ENCODE measurements at places on chromosomes 6 and 20.

DNA sequence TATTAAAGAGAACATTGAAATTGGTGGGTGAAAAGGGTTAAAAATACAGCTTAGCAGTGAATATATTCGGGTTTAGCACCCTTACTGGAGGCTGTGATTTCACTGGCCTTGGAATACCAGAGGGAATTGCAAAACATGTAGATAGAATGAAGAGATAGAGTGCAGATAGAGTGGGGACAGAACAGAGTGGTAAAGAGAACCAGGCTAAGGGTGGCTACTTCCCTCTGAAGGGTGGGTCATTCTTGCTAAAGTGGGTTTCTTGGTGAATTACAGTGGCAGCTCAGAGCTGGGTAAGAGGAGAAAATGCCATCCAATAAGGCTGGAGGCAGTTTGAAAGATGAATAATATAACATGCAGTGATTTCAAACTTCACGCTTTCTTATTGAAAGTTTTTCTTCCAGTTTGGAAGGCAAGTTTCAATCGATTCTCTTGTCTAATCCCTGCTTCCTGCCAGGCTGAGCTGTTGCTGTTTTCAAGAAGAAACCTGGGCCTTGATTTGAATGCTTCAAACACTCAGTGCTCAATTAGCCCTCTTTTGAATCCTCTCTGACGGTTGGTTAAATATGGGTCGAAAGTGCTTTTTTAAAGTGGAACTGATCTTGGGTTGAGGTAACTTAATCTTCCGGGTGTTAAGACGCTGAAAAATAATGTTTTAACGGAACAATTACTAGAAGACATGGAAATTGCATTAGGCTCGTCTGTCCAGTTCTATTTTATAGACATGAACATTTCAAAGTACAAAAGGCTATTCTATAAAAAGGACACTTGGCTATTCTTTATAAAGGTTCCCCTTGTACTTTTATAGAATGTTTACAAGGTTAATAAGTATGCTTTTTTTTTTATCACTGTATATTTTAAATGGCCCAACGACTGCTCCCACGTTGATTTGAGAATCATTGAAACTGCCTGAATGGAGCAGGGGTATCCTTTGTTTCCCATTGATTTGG, 203.3 kb downstream of the BCAS1 start:
- DNase-seq: no peak

GRCh38 chr6:116329156-116329555, 41.6 kb upstream of the DSE start:
- DNase-seq: no peak

DNA sequence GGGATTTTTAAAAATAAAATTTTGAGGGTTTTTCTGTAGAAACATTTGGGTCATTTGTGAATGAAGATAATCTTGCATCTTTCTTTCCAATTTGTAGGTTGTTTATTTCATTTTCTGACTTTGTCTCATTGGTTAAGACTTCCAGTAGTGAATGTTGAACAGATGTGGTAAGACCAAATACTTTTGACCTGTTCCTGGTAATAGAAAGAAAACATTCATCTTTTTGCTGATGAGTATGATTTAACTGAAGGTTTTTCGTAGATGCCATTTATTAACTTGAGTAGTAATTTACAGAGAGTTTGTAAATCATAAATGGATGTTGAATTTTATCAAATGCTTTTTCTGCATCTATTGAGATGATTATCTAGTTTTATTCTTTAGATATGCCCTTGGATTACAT, 416.1 kb upstream of the CITED2 start:
- DNase-seq: no peak

DNA sequence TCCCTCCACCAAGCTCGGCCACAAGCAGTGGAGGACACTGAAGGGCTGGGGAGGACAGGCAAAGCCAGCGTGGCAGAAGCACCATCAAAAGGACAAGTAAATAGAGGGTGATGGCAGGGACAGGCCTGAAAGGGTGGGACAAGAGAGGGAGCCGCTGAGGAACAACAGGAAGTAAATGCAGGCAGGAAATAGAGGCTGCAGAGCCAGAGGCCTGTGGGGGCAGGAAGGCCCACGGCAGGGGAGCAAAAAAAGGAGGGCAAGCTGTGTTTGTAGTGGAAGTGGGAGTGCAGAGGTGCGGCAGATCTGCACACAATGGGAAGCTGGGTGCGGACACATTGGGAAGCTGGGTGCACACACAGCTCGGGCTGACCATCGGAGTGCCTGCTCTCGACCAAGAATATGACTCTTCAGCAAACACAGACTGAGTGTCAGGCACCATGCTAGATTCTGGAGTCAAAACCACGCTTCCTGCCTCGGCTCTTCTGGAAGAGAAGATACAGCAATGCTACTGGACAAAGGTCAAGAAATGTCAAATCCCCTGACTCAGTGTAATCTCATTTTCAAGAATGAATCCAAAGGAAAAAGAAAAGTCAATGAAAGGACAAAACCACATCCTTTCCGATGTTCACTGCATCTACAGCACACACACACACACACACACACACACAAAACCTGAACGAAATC, 40.4 kb upstream of the RAB22A start:
- DNase-seq: no peak

DNA sequence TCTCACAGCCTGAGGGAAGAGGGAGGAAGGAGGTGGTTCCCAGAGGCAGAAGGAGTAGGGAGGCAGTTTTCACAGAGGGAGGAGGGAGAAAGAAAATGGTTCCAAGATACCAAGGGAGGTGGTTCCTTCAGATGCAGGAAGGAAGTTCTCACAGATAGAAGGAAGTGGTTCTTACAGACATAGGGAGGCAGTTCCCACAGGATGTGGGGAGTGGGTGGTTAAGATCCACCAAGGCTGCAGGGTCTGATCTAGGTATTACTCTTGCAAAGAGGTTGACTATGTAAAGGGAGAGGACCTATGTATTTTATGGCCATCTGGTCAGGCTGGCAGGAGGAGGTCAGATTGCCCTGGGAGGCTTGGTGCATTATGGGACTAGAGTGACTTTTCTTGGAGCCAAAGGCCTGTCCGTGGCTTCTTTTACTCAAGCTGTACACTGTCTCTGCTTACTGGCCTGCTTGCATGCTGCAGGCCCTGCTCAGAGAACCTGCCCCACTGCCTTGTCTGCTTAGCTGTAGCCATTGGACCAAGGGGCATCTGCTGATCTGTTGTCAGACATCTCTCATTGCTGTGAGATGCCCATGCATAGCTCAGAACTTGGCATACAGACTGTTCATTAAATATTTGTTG, 283.7 kb downstream of the DHX35 start:
- DNase-seq: no peak

DNA sequence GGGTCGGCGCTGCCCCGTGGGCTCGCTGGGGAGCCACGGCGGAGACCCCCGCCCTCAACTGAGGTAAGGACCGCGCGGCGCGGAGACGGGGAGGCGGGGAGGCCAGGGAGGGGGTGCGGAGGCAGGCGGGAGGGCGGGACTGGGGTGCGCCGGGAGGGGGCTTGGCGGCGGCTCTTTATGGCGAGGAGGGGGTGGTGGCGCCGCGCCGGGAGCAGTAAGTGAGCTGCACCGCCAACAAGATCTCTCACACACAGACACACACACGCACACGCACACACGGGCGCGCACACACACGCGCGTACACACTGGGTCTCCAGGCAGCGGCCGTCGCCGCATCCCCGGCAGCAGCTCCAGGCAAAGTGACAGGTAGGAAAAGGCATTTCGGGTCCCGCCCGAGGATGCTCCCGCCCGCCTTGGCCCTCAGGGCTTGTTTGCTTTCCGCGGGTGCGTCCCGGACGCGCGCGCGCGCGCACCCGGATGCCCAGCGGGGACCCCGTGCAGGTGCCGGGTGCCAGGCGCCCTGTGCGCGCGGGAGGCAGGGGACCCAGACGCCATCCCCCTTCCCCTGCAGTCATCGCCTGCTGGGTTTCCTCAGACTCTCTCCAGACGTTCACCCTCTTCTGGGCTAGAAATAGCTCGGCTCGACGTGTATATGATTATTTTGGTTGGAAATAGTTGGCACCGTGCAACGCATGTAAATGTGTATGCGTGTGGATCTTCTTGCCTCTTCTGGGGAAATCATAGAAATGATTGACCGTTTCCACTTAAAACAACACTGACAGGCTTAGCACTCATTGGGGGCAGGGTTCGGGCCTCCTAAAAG, at the start of gene PLCB4:
TSS of gene PLCB4 (plus strand) at position 247 of the 823 bp plus-strand sequence. CDS start 238,728 bp downstream, outside the sequence.
- DNase-seq: no peak

DNA sequence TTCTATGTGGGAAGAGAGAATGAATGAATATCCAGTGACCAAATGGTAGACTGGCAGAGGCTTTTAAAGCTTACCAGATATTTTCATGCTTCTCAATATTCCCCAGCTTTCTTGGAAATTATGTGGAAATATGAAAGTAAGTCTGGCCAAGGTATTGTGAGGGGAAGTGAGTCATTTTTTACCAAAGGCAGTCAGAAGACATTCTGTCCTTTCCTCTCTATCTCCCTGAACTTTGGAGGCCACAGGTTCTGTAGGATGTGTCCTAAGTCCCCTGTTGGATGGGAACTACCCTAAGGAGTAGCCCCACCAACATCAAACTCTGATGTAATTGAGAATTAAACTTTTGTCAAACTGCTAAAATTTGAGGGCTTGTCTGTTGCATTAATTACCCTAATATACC, 593.8 kb upstream of the NRSN1 start:
- no peak for DNase-seq

DNA sequence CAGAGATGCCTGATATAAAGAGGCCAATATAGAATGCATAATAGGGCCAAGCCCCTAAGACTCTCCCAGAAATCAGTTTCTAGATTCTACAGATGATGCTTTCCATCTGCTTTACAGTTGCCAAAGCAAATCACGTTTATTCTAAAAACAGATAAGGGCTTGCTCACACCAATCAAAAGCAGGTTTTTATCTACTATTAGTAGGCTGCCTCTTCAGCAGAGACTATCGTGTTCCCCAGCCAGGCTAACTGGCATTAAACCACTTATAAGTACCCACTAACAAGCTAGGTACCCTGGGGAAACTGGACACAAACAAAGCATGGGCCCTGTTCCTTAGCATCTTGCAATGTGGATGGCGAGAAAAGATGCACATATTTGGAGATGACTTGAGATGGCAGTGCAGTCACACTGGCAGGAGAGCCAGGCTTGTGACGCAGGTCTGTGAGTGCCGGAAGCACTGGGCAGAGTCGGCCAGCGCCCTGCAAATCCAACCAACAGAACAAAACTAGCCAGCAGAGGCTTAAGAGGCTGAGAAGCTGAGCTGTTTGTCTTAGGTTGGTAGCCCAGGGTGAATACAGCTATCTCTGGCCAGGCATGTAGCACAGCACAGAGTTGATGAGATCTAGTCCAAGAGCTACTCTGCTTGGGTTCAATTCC, 73.4 kb downstream of the GFOD1 start:
- DNase-seq: no peak

DNA sequence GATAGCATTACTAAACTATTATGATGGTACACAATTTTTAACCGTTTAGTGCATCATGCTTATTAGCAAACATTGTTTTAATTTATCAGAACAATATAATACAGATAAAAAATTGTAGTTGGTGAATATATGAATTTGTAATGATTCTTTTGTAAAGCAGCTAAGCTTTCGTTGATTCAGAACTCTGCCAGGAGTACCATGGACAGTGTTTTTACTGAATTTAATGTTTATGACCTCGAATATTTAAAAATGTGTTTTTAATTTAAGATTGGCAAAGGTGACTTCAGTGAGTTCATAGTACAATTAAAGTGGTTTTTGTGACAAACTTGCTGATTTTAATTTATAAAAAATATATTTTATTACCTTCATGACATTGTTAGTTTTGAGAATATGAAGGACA, 10.0 kb downstream of the AFDN start:
- no peak for DNase-seq

- DNase-seq: no peak
Measured at GRCh38 chr6:130822736-130823135, 4.5 kb upstream of the SMLR1 start.

GRCh38 chr20:41848180-41848579, 230.0 kb upstream of the CHD6 start:
- DNase-seq: no peak

DNA sequence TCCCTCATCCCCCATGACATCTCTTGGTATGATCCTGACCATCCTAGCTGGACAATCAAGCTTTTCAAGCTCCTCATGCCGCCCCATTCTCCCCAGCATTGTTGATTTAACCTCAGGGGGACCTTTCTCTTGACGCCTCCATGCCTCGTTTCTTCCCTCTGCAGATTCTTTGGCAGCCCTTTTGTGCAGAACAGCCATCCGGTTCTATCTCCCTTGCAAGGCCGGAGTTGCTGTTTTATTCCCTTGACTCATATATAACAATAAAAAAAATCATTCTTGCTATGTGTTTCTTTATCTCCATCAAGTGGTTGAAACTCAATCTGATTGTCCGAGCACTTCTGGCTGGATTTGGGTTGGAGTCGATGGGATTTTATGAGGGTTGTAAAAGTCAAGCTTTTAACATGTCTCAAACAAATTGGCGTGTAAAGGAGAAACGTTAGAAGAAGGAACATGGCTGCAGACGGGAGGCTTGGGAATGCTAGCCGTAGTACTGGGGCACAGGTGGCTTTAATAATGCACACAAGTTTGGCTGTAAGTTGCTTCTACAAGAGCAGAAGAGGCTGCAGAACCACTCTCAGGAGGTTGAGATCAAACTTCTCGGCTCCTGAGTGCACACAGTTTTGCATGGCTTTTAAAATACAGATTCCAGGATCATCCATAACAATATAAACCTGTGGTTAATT, 3.9 kb upstream of the SULF2 start:
- DNase-seq: no peak
